ENCODE measurements at places on chromosomes 5 and 9.

DNA sequence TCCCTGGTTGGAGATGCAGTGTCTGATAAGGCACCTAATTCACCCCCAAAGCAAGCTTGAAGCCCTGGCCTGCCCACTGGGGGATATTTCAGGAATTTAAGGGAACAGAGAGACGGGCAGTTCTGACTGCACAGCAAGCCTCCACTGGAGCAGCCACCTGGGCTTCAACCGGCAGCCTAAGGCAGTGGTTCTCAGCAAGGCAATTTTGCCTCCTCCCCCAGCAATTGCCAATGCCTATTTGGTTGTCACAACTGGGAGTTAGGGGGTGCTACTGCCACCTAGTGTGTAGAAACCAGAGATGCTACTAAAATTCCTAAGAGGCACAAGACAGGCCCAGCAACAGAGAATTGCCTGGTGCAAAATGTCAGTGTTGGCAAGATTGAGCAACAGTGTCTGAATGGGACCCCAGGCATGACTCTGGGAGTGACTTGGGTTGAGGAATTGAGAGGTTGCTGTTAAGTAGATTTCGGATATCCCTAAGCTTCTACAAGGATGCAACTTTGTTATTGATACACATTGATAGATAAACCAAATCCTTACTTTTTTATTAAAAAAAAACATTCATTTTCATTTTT is 58.7 kb upstream of the CTSL start:
- DNase-seq = no peak

- DNase-seq = no peak
Measured at GRCh38 chr5:112923148-112923917, 1.3 kb upstream of the REEP5 start.

- DNase-seq = no peak
Measured at GRCh38 chr9:135084881-135085760, 2.3 kb upstream of the OLFM1 start.

DNA sequence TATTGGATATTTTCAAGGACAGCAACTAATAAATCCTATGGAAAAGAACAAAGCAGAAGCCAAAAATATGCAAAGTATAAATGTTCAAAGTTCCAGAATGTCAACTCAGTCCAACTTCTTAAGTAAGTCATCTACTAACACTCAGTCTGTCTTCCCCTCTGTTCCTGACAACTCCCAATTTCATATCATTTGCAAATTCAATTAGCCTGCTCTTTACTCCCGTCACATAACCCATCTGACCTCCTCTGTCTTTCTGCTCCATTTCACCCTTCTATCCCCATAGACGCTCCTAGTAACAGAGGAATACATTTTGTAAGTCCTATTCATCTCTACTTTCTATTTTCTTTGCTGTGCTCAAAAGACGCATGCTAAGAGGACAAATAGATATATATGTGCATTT is 659.8 kb upstream of the MEF2C start:
- DNase-seq = no peak

GRCh38 chr5:139456776-139457175 is 5.8 kb downstream of the ECSCR start:
- no peak for DNase-seq

DNA sequence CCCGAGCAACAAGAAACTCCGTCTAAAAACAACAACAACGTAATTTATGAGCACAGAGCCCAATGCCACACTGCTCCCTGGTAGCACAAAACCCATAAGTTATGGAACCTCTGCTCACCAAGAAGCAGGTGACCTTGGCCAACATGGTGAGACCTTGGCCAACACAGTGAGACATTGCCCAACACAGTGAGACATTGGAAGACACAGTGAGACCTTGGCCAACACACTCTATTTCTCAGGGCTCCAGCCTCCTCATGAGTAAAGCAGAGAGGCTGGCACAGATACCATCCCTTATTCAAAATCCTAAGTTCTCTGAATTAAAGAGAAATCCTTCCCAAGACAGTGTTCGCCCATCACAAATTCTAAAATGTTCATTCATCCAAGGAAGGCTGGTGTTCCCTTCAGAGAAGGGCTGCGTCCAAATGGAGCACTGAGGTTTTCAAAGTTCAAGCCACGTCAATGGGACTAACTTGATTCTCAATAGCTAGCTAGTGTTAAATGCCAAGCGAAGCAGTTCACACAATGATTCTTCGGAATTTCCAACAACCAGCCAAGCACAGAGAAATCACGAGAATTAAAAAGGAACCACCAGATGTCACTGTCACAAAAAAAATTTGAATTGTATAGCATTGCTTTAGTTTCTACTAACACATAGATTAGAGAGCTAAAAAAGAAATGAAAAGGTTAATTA is 29.5 kb downstream of the TTC39B start:
- DNase-seq = no peak

- no peak for DNase-seq
Measured at GRCh38 chr9:123642291-123643278, 286.6 kb downstream of the CRB2 start.

- no peak for DNase-seq
Measured at GRCh38 chr9:114416290-114416689, 28.5 kb upstream of the AKNA start.

- DNase-seq = no peak
Measured at GRCh38 chr9:4141296-4141695, 158.6 kb downstream of the GLIS3 start.

GRCh38 chr5:67693956-67694809 is 497.6 kb upstream of the CD180 start:
- DNase-seq = no peak

GRCh38 chr9:102521097-102521755 is 473.9 kb upstream of the CYLC2 start:
- DNase-seq = no peak

GRCh38 chr9:82168585-82168984 is 180.0 kb downstream of the SPATA31D1 start:
- DNase-seq = no peak

GRCh38 chr5:130706696-130707095 is 458.4 kb downstream of the HINT1 start:
- no peak for DNase-seq

GRCh38 chr5:151911011-151911410 is 13.6 kb downstream of the GLRA1 start:
- DNase-seq = no peak

DNA sequence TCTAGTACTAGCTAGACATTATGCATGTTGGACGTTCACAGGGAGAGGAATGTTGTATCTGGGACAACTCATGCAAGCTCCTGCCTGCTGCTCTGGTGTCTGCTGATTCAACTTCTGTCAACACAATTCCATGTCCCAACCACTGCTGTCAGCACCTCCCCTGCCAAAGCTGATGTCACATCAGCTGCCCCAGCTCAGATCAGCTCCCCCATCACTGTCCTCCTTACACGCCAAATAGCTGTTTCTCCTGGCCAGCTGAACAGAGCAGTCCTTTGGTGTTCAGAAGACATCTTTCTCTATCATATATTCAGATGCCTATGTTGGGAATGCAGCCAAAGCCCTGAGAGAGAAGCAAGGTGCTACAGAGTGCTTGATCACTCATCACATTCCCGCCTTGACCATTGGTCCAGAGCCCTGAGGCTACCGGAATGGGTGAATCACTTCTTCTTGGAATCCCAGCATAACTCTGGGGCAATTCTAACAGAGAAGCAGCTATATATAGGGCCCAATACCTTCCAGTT is 223.3 kb downstream of the SEC61B start:
- DNase-seq = no peak

Data from liver (tissue), 10 donors.